ENCODE measurements at places on chromosomes 16 and 17.

GRCh38 chr17:77697480-77698400, 260.8 kb upstream of the TNRC6C start:
- DNase-seq, result peak; percentile 49

GRCh38 chr17:16986391-16986790, 14.5 kb upstream of the TNFRSF13B start:
- DNase-seq, result no peak

GRCh38 chr17:40281663-40282062, 6.0 kb upstream of the CDC6 start:
- no peak for DNase-seq

- DNase-seq, result peak; percentile 80
Observed at GRCh38 chr17:19867329-19868078, at the start of gene ULK2. Gene ULK2, minus strand, starts transcription at chr17:19867936. Its CDS starts 519 bp downstream, at chr17:19867417.

DNA sequence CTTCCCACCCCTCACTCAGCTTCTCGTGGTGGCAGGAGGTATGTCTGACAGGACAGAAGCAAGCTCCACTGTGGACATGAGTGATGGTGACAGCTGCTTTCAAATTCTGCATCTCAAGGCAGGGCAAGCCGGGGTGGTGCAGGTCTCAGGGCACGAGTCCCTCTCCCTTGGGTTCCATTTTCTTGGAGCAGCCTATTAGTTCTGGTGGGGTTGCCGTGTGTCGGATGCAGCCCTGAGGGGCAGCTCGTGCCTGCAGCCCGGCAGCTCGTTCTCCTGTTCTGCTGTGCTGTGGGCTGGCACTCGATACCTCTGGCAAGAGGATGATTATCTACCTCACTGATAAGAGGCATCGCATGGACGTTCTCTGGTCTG, 16.5 kb upstream of the CLEC18C start:
- no peak for DNase-seq

DNA sequence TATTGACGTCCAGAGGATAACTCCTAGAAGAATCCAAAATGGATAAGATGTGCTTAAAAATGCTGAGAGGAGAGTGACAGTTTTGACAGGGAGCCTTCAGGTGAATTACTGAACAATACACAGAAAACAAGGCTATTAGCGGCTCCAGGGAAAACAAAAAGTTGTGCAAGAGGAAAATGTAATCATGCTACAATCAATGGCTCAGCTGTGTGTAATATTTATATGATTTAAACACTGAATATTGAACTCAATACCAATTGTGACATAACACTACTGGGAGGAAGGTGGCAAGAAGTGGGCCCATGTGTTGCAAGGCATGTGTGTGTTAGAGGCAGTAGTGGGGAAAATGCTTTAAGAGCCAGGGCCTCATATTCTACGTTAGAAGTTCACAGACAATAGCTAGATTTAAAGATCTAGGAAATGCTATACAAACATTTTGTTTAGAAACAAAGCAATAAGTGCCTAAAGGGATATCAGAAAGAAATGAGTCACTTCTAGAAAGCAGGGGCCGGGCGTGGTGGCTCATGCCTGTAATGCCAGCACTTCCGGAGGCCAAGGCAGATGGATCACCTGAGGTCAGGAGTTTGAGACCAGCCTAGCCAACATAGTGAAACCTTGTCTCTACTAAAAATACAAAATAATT, 253.2 kb upstream of the IRX5 start:
- no peak for DNase-seq

DNA sequence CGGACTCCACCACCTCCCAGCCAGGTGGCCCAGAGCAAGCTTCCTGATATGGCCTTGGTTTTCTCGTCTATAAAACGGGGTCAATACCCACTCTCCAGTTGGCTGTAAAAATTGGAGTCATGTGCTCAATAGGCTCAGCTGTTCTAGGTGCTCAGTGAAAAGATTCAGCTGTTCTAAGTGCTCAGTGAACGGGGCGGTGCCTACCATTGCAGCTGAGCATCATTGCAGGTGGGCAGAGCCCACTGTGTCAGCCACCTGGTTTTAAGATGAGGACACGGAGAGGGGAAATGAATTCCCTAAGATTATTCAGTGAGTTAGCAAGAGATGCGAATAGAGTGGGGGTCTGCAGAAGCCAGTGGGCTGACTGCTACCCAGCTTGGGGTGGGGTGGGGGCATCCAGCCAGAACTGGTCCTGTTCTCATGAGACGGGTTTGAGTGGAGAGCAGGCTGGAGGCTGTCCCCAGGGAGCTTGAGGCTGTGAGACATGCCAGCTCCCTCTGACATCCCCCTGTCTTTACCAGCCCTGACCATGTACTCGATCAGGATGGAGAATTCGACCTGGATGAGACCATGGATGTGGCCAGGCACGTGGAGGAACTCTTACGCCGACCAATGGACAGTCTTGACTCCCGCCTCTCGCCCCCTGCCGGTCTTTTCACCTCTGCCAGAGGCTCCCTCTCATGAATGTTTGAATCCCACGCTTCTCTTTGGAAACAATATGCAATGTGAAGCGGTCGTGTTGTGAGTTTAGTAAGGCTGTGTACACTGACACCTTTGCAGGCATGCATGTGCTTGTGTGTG, 21.9 kb downstream of the STAT5A start:
- peak; percentile 58 for DNase-seq

GRCh38 chr17:80191865-80192661, 22.2 kb downstream of the CARD14 start:
- no peak for DNase-seq

DNA sequence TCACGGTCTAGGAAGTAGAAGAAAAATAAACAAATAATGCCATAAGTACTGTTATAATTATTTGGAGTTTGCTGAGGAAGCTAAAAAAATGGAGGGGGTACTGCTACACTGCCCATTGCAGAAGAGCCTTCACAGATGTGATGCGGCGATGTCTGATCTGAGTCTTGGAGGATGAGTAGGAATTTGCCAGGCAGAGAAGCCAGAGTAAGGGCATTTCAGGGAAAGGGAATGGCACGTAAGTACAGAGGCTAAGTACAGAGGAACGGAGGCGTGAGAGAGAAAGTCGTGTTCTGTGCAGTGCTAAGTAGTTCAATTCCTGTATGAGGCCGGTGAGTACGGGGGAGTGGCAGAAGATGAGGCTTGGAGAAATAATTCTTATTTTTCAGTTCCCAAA, 741 bp upstream of the GRB2 start:
- DNase-seq, result no peak

DNA sequence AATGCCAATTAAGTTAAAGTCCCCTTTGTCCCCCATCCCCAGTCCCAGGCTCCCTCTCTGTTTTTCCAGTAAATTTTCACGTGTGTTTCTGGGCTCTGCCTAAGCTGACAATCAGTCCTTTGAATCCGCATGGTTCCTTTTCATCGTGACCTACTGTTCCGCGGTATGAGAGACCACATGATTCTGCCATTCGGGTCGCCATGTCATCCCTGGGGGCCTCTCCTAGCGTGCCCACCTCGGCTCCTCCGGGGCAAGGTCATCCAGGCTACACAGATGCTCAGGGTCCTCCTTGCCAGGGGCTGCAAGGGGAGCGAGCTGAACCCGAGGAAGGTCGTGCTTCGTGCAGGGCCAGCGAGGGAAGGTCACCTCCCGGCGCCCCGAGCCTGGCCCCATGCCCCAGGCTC, 157.6 kb downstream of the RAB11FIP4 start:
- DNase-seq, result no peak

- no peak for DNase-seq
Observed at GRCh38 chr17:57626520-57627210, 118.4 kb downstream of the CCDC182 start.

DNA sequence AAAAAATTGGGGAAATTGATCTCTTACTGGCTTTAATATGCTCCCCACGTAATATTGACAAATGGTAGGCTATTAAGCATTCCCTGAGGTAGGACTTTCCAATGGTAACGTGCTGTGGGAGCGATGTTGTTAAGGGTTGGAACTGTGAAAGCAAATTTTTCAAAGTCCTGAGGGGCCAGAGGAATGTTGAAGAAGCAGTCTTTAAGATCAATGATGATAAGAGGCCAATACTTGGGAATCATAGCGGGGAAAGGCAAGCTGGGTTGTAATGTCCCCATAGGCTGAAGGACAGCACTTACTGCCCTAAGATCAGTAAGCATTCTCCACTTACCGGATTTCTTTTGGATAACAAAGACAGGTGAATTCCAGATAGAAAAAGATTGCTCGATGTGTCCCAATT, 69.6 kb upstream of the ARL4D start:
- DNase-seq, result no peak

DNA sequence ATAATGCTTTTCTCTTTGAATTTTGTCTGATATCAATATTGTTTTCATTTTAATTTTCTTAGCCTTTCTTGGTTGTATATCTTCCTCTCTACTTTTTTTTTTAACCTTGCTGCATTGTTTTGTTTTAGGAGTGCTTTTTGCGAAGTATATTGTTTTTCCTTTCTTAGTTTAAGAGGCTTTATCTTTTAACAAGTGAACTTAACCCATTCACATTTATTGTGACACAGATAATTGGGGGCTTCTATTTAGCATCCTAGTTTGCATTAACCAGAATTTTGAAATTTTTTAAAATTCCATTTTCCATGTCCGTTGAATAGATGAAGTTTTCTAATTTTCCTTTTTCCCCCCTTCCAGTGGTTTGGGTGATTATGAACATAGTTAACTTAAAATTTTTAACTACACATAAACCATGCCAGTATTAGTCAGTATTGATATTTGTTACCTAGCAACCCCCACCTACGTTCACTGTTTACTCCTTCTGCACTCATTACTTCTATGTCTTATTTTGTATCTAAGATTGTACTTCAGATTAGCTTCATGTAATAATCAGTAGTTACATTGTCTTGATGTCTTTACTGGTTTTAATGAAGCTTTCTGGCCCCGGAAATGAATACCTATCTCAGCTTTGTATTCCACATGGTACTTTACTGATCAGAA, 44.4 kb downstream of the TNRC6A start:
- no peak for DNase-seq

DNA sequence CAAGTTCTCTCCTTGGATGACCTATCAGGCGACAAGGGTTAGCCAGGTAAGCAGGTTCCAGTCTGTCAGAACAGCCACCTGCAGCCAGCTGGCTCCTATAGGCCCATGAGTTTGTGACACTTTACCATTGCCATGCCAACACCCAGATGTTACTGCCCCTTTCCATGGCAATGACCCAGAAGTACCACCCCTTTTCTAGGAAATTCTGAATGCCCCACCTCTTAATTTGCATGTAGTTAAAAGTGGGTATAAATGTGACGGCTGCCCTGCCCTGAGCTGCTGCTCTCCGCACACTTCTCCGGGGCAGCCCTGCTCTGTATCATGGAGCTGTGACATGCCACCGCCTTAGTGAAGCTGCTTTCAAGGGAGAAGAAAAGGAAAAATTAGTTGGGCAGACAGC, 10.0 kb upstream of the SECTM1 start:
- DNase-seq, result no peak

DNA sequence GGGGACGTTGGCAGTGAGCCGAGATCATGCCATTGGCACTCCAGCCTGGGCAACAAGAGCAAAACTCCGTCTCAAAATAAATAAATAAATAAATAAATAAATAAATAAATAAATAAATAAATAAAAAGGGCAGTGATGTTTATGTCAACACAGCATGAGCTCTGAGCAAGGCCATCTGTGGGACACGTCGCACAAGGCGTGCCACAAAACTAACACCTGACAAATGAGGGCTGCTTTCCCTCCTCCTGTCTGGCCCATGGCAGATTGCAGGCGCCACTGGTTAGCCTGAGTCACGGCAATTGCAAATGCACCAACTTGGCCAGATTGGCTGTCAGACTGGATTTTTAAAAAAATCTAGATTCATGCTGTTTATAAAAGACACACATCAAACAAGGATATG, 25.9 kb upstream of the SPNS3 start:
- DNase-seq, result no peak

DNA sequence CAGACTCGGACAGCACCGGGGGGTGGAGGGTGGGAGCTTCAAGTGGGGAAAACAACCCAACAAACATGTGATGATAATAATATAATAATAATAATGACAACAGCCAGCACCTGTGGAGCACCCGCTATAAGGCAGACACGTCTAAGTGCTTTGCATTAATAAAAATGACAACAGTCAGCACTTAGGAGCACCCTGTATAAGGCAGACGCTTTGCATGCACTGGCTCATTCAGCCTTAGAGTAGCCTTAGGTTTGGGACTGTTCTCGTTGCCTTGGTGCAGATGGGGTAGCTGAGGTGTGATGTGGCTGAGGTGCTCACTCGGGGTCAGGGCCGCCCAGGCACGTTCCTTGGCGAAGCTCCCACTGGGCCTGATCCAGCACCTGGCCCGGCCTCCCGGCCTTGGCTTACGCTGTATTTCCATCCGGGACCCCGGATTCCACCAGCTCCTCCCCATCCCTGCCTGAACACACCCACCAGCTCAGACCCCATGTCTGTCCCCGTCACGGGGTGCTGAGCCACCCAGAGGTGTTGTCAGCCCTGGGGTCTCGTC, 144.0 kb upstream of the CIBAR2 start:
- no peak for DNase-seq

DNA sequence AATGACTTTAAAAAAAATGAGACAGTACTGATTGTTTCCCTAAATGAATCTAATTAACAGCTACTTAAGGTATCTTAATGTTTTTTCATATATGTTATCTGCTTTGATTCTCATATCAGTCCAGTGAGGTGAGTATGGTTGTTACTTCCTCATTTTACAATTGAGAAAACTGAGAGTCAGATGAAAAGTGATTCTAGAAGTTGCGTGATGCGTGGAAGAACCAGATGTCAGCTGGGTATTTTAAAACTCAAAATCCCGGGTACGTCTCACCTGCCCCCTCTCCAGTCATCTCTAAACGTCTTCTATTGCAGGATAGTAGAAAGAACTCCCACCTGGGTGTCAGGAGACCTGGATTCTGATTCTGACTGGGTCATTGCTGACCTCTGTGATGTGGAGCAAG, 89.2 kb downstream of the MAP2K6 start:
- DNase-seq, result no peak

GRCh38 chr17:44207743-44208142, 8.1 kb upstream of the ATXN7L3 start:
- no peak for DNase-seq

- no peak for DNase-seq
Observed at GRCh38 chr17:38883592-38884526, 14.0 kb downstream of the LASP1 start.

GRCh38 chr16:79985606-79986005, 385.1 kb upstream of the MAF start:
- no peak for DNase-seq

GRCh38 chr16:62102588-62102987, 66.3 kb upstream of the CDH8 start:
- DNase-seq, result no peak
